Activated CD4-positive, alpha-beta T cell treated with anti-CD3 and anti-CD28 coated beads, Interleukin-2, amount 50 U/mL, for 16 hours (primary cell): ENCODE measurements at places on chromosomes 2 and 18.

DNA sequence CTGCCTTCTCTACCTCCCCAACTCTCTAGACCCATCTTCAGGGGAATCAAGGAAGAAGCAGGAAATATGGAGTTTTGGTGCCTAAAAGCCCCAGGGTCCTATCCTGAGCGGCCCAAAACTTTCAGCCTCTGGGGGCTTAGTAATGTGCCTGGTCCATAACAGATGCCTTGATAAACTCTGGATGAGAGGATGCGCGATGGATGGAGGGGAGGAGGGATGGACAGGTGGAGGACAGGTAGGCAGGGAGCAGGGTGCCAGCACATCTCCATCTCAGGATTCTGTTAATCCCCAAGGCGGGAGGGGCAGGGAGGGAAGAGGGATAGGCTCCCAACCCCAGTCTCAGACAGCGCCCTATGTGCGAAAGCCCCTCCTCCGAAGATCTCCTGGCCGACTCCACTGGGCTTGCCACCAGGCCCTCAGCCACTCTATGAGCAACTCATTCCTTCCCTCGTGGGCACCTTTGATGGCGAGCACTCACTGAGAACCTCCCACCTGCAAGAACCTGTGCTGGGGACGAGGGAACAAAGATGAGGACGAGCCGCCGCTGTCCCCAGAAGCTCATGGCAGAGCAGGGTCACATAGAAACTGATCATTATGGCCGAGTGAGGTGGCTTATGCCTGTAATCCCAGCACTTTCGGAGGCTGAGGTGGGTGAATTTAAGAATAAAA lies 23.1 kb downstream of the HS1BP3 start:
- DNase-seq: no peak

DNA sequence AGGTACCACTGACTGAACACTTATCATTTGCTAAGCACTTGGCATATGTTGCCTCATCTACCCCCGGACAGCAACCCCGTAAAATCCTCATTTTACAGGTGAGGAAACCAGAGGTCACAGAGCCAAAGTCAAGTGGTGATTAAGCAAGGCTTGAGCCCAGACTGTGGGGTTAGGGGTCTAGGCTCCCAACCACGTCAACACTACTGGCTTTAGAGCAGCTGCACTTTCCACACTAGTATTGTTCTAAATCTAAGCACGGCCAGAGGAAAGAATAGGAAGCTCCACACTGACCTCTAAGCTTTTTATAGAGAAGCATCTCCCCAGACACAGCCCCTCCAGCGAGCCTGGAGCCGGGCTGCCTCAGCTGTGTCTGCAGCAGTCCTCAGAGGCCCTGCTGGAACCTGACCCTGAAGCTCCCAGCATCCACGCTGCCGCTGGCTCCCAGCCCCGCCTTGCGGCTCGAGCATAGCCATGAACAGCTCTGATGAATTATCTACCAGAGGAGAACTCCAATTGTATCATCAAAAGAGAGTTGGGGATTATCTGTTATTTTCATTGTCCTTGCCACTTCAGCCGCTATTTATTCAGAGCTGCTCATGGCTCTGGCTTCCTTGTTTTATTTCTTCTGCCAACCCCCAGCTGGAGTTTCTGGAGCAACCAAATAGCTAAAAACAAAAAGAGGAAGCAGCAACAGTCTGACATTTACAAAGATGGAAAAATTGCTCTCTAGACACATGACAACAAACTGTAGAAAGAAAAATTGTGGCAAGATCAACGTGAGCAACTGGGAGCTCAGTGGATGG lies 62.2 kb upstream of the RTN4 start:
- DNase-seq: no peak

- no peak for DNase-seq
Observed at GRCh38 chr18:57970356-57971095, 73.5 kb upstream of the NEDD4L start.

DNA sequence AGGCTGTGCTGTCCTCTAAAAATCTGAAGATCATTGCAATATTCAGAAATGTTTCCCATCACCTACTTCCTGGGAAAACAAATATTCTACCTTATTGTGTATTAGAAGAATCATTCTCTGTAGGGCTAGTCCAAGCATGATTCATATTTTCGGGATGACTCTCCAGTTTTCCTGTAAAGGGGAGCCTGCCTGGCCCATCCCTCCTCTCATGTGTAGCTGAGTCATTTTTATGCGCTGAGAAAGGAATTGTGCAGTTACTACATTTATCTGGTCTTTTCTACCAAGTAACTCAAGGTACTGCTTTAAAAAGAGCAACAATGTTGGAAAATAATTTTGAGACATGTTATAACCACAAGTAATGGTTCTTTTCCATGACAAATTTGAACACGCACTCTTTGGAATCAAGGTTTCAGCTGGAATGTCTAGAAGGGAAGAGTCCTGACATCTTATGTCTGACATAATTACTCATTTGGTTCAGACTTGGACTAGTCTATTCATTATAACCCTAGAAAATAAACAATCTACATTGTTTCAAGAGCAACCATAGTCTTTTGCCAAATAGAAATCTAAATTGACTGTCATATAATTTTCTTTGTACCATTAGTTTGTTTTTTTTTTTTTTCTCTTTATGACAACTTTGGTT lies 6.6 kb downstream of the DSG3 start:
- DNase-seq: no peak

GRCh38 chr18:37554399-37554787 lies 11.2 kb downstream of the CELF4 start:
- no peak for DNase-seq

GRCh38 chr2:212488611-212489010 lies 50.0 kb downstream of the ERBB4 start:
- no peak for DNase-seq

DNA sequence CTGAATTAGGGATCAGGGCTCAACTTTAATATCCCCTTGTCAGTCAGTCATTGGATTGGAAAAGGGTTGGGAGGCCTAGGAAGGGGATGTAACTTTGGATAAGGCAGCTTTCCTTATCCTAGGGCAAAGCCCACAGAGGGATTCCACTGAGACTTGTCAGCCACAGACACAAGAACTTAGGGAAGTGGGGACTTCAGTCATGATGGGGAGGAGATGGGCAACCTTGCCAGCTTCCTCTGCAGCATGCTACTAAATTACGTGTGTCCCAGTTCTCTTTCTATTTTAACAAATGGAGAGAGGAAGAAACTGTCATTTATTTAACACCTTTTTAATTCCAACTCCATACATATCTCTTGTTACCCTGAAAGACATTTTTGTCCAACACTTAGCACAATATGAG lies 237.8 kb downstream of the WDR7 start:
- no peak for DNase-seq

- no peak for DNase-seq
Observed at GRCh38 chr2:221200184-221200839, 371.8 kb downstream of the EPHA4 start.

DNA sequence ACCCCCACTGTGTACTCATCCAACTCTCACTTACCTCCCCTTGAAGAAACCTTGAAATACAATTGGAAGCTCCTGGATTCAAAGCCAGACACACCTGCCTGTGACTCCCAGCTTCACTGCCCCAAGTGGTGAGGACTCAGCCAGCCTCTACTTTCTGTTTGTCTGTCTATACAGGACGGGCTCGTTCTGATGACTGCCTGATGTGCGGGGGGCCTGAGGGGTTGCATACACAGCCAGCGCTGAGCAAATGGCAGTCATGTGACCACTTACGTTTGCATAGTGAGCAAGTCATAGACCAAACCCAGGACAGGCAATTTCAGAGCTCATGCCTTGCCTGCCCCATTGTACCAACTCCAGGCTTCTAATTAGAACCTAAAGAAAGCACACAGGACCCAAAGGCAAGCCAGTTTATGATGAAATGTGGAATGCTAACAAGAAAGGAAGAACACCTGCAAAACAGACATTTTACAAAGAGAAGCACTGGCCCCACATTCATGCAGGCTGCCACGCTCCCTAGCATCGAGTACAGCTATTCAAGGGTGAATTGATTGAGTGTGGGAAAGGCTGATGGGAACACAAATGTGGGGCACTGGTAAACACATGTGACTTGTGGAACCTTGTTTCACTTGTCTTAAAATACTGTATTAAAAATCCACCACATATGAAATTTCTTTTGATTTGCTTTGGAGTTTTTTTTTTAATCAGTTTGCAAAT lies 137.8 kb downstream of the LNPK start:
- no peak for DNase-seq

DNA sequence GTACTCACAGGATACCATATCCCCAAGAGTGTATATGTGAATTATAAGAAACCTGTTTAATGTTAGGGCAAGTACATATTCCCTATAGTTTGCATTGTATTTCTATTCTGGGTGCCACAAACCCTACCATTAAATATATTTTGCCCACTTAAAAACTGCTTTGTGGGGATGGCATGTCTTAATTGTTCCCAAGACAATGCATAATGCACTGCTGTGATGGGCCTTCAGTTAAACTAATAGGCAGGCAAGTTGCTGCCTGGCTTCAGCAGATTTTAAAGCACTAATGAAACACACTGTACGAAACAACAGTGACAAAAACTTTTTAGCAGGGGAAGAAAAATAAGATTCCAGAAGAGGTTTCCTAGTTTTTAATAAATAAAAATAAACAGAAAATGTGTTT lies 104.8 kb upstream of the VRK2 start:
- no peak for DNase-seq

DNA sequence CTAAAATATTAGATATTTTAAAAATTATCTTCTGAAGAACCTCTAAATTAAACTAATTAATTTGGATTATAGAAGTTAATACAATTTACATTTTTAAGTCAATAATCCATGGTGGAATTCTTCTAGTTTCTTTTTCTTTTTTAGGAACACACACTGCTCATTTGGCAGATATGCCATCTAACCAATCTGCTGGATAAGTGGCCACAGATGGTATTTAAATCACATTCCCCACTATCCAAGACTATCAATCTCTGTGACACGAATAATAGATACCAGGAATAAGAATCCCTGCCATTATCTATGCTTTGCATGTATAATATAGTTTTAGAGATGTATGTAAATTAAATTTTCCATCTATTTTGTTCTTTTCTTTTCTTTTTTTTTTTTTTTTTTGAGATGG lies 58.5 kb downstream of the CABYR start:
- DNase-seq: no peak

GRCh38 chr2:118246726-118247125 lies 158.5 kb downstream of the INSIG2 start:
- DNase-seq: no peak

DNA sequence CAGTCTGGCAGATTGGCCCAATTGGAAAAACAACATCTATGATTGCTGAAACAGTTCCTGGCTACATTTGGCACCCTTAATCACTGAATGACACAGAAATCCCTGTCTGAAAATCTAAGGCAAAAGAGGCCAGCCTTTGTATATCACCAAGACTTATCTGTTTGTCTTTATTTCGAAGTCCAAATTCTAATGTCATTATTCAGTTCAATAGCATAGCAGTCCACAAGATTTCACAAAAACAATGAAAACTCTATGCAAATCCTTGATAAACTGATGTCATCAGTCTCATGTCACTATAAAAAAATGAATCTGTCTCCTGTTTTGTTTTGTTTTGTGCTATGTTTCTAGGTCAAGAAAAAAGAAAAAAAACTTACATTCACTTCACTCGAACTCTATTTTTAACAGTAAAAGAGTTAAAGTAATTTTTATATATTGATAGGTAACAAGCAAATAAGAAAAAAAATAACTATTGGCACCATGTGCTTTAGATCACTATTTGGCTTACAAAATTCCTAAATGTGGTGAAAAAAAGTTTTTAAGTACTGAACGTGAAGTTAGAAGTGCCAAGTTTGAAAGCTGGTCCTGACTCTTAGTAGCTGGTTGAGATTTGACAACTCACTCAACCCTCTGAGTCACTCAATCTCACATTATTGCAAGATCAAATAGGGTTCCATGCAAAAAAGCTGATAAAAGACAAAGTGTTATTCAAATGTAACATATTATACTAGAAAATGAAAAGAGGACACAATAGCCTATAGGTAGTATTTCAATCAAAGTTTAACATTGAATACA lies 359.3 kb downstream of the IRS1 start:
- DNase-seq: no peak

DNA sequence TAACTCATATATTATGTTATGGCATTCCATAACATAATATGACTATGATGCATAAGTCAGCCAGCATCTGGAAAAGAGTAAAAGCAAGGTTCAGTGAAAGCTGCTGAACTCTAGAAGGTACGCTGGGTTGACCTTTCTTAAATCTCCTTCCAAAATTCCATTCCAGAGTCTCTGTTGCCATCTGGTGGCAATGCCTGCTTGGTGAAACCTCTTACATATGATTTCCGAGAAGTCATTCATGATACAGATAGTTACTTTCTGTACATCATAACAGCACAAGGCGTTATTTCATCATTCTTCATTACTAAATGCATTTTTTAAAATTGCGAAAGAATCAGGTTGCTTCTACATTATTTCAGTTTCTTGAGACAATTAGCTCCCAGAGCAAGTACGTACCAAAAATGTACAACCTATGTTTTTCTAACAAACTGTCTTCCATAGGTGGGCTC lies 7.0 kb upstream of the EPG5 start:
- DNase-seq: peak; percentile 85

- DNase-seq: no peak
Observed at GRCh38 chr2:18708203-18708715, 118.9 kb upstream of the NT5C1B start.

GRCh38 chr2:142031656-142032055 lies 99.2 kb downstream of the LRP1B start:
- no peak for DNase-seq

DNA sequence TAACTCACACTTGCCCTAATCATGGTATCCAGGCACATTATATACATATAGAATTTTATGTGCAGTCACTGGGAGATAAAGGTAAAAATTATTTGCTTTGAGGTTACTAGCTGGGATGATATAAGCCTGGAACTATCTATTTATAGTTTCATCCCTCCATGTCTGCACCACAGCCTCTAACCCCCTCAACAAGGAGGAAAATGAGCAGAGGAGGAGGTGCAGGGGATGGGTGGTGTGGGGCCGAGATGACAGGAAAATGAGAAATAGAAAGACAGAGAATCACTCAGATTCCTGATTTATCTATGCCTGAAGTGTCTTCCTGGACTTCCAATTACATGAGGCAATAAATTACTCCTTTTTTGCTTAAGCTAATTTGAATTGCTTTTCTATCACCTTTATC lies 145.2 kb downstream of the PIK3C3 start:
- DNase-seq: no peak
